ENCODE measurements at places on chromosomes 7 and 10.

- DNase-seq = no peak
These were observed 83.1 kb downstream of the SNX10 start for GRCh38 chr7:26374647-26375373.

GRCh38 chr10:50360077-50360850, 108.9 kb upstream of the ASAH2 start:
- DNase-seq = peak; percentile 37

GRCh38 chr10:44878706-44879530, 32.2 kb upstream of the TMEM72 start:
- DNase-seq = peak; percentile 79

GRCh38 chr7:40356871-40357709, 222.3 kb downstream of the SUGCT start:
- peak; percentile 53 for DNase-seq

All from fibroblast of lung (primary cell).